Mammary epithelial cell (primary cell): ENCODE measurements at places on chromosomes 11 and 22. TPM values are rescaled to one million over a fixed set of nuclear protein-coding genes. Genes with fewer than 3 reads are reported as not detected.

GRCh38 chr11:130458410-130458729 is 9.9 kb downstream of the ADAMTS15 start:
- no peak for DNase-seq

Gene PRDM10
- total RNA-seq, result 3.4 and 6.6 TPM in 2 replicates

DNA sequence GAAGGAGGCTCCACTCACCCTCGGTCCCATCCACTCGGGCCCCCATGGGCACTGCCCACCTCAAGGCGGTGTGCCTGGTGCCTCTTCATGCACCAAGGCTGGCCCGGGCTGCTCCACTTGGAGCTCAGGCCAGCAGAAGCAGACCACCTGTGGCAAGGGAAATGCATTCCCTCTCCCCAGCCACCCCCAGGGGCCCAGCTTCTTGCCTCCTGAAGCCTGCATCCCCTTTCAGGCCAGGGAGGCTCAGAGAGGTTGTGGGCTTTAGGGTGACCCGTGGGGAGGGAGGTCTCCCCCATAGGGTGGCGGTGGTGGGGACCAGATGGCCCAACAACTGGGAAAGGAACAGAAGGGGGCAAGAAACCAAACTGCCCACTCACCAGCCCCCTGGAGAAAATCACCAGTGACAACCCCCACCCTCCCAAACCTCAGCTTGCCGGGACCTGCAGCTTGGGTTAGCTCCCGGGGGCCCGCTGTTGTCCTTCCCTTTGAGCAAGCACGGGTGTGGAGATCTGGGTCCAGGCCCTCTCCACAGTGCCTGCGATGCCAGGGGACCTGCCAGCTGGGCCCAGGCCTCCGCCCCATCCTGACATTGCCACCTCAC is 8.4 kb downstream of the CBX6 start:
- no peak for DNase-seq

Gene CRACR2B
- total RNA-seq, result not detected in 2 replicates

DNA sequence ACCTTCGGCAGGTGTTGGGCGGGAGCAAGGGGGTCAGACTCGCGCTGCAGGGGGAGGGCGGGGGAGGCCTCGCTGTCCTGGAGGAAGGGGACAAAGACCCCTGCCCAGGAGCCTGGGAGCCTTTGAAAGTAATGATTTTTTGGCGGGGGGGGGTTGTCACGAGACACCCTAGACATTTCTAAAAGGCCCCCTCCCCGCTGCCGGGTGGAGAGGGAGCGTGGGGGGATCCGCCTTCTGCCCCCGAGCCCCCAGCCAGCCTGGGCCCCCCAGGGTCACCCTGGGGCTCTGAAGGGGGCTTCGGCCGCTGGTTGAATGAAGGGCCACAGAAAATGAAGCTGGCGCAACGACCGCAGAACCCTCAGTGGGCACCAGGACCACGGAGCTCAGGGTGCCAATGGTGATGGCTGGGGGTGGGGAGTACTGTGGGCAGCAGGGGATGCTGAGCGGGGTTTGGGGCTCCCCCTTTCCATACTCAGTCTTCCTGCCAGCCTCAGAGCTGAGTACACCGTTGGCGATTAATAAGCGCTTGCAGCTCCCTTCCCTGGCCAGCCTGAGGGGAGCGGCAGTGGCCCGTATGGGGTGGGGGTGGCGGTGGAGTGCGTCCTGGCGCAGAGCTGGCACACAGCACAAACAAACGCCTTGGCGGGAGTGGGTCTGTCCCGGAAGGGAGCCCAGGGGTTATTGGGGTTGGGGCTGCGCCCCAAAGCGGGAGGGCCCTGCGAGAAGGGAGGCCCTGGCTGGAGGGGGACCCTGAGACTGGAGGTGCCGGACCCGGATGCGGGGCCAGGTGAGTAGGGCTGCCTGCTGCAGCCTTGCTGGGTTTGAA is 1.2 kb upstream of the DUSP8 start:
- DNase-seq, result no peak

Gene GAL
- total RNA-seq, result 2.2 TPM

DNA sequence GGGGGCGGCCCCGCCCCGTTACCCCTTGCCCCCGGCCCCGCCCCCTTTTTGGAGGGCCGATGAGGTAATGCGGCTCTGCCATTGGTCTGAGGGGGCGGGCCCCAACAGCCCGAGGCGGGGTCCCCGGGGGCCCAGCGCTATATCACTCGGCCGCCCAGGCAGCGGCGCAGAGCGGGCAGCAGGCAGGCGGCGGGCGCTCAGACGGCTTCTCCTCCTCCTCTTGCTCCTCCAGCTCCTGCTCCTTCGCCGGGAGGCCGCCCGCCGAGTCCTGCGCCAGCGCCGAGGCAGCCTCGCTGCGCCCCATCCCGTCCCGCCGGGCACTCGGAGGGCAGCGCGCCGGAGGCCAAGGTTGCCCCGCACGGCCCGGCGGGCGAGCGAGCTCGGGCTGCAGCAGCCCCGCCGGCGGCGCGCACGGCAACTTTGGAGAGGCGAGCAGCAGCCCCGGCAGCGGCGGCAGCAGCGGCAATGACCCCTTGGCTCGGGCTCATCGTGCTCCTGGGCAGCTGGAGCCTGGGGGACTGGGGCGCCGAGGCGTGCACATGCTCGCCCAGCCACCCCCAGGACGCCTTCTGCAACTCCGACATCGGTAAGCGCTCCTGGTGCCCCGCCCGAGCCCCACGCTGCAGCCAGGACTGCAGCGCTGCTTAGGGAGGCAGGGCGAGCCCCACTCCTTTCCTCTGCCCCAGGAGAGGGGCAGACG is at the start of gene TIMP3:
Gene TIMP3 (plus strand): TSS at position 169 of the 700 bp plus-strand sequence. CDS start 297 bp downstream, at position 466.
- peak; percentile 66 for DNase-seq

- no peak for DNase-seq
Observed at GRCh38 chr11:108804511-108804910, 139.6 kb downstream of the DDX10 start.

GRCh38 chr11:72308226-72309073 is 64.5 kb upstream of the PHOX2A start:
- DNase-seq, result peak; percentile 58

GRCh38 chr22:37542959-37543358 is 17.3 kb upstream of the CDC42EP1 start:
- DNase-seq, result no peak

Gene TNNT3
- total RNA-seq, result not detected in 2 replicates

DNA sequence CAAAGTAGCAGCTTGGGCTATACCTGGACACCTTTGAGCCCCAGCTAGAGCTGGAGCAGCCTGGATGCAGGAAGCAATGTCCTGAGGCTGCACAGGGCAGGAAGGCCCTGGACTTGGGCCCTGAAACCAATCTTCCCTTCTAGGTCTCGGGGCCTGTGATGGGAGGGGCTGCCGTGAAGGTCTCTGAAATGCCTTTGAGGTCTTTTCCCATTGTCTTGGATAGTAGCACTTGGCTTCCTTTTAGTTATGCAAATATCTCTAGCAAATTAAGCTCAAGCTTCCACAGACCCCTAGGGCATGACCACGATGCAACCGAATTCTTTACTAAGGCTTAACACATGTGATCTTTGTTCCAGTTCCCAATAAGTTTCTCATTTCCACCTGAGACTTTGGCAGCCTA is 40.0 kb downstream of the LINC01488 start:
- no peak for DNase-seq

DNA sequence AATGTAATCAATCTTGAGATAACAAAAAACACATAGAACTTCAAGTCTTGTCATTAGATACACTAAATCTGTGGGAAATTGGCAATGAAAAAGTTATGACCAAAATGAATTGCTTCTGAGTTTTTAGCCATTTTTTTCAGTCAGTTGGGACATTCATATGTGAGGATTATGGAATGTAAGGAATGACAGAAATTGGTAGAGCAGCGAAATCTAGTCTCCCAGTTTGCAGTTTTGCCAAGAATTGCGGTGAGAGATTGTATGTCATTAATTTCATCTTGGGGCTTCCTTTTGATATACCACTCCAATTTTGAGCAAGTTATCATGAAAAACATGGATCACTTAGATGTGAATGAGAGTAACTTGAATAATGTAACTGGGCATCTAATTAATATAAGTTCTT is 49.9 kb downstream of the SIK2 start:
- no peak for DNase-seq

Gene CAT
- total RNA-seq, result 147 TPM

- peak; percentile 36 for DNase-seq
Observed at GRCh38 chr11:128587415-128587814, at the start of gene ETS1. TSS of gene ETS1 (minus strand) at chr11:128587558. CDS start at chr11:128573130, 14,428 bp downstream.

- DNase-seq, result peak; percentile 9
Observed at GRCh38 chr11:6735306-6735705, 36.5 kb downstream of the OR2AG2 start.

GRCh38 chr22:31199187-31199586 is 12.9 kb upstream of the LIMK2 start:
- DNase-seq, result no peak

Gene SLC25A45
- 1.3 and 2.4 TPM in 2 replicates for total RNA-seq

GRCh38 chr22:47878460-47878859 is 1116.0 kb downstream of the TBC1D22A start:
- DNase-seq, result no peak

Gene ZNHIT2
- 13.6 and 17.7 TPM in 2 replicates for total RNA-seq

Gene OR6T1
- total RNA-seq, result not detected in 2 replicates

DNA sequence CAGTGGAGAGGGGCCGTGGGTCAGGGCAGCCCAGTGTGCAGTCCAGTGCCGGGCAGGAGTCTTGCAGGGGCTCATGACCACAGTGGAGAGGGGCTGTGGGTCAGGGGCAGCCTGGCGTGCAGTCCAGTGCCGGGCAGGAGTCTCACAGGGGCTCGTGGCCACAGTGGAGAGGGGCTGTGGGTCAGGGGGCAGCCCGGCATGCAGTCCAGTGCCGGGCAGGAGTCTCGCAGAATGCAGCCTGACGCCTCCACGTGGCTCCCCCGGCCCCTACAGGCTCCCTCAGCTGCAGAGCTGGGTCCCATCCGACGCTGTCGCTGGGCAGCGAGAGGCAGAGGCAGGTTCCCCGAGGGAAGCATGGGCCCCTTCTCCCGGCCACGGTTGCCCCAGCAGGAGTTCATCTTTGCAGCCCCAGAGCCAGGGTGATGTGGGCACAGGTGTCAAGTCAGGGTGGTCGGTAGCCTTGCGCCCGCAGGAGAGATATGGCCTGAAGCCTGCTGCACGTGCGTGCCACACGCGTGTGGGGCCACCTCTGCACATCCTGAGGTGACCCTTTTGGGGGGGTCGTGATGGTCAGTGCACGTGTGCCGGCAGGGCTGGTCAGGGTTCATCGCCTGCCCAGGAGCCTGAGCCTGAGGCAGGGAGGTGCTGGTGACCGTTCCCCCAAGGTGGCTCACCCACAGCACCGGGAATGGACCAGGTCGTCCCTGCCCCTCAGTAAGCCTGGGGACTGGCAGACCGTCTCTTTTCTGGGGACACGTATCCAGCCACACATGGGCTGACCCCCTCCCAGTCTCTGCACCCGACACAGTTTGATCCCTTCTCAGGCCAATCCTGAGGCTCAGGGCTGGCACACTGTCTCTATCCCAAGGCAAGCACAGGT is 2.9 kb downstream of the IFITM5 start:
- DNase-seq, result no peak

DNA sequence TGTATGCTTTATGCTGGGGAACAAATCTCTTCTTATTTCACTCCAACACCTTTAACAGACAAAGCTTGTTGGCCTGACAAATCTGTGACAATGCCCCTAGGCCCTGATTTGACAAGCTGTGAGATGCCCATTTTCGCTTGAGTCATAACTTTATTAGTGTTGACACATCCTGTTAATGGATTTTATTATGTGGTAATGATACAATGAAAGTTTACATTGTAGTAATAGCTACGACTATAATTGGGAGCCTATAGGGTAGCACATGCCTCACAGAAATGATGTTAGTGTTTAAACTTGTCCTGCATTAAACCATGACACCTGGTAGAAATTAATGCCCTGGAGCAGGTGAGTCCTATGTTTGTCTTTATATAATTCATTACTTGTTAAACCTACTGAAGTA is 3.3 kb upstream of the MMP10 start:
- peak; percentile 93 for DNase-seq

GRCh38 chr22:40967111-40967760 is 16.1 kb downstream of the RBX1 start:
- no peak for DNase-seq
